ENCODE measurements at places on chromosomes 1 and 21.

- DNase-seq: no peak
Measured at GRCh38 chr1:46425726-46426125, 31.6 kb downstream of the FAAH start.

GRCh38 chr21:45443595-45444181, 38.7 kb downstream of the COL18A1 start:
- DNase-seq: no peak

- DNase-seq: no peak
Measured at GRCh38 chr1:227941509-227942020, 6.2 kb downstream of the WNT9A start.

DNA sequence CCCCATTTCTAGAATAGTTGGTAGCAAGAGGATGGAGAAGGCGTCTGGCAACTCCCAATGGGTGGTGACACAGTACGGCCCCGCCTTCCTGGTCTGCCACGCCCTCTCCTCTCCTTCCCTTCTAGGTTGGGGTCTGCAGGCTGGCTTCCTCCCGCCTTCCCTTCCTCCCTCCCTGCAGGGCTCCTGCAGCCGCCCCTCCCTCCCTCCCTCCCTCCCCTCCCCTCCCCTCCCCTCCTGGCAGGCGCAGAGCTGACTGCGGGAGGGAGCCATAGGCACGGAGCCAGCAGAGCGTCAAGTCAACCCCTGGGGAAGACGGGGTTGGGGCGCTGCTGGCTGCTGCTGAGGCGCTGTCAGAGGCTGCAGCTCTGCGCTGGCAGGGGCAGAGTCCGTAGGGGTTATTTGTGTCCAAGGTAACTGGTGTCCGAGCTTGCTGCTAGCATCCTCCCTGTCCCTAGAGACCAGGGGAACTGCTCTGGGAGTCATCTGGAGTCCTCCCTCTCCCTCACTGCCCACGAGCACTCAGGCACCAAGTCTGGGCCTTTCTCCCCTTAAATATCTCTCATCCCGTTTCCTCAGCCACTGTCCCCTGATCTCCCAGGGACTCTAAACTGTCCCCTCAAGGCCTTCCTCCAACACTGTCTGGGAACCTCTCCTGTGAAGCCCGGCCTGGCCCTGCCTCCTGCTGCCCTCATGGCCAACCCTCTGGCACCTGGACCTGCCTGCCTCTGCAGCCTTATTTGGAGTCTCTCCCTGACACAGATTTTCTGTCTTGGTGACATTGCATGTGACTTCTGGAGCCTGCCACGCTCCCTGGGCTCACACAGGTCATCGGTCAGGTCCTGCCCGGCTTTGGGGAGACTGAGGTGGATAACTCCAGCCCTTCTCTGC, 57.4 kb upstream of the ACOT11 start:
- DNase-seq: no peak

- DNase-seq: peak; percentile 82
Measured at GRCh38 chr1:178192686-178193085, 98.8 kb downstream of the RASAL2 start.

GRCh38 chr1:54415991-54416390, 9.8 kb upstream of the SSBP3 start:
- no peak for DNase-seq

DNA sequence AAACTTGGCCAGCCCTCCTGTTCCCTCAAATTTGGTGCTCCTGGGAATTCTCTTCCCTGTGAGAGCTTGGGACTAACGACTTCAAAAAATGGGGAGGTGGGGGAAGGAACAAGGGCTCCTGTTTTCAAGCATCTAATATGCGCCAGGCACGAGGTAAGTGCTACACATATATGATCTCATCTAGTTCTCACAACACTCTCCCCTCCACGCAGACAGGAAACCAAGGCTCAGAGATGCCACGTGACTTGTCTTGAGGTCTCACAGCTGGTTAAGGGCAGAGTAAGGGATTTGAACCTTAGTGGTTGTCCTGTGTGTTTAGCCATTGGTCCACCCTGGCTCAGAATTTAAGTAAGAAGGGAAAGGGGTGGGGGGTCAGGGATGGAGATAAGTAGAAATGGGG, 125.9 kb downstream of the DMRTB1 start:
- DNase-seq: no peak

- no peak for DNase-seq
Measured at GRCh38 chr1:15431571-15431948, 6.7 kb upstream of the CTRC start.

GRCh38 chr1:28132171-28133167, 44.0 kb downstream of the PTAFR start:
- no peak for DNase-seq

DNA sequence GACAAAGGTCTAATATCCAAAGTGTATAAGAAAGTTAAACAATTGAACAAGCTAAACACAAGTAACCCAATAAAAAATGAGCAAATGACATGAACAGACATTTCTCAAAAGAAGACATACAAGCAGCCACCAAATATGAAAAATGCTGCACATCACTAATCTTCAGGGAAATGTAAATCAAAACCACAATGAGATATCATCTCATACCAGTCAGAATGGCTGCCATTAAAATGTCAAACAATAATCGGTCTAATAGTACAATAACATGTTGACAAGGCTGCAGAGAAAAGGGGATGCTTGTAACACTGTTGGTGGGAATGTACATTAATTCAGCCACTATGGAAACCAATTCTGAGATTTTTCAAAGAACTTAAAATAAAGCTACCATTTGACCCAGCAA, 264.1 kb downstream of the AKT3 start:
- DNase-seq: no peak

DNA sequence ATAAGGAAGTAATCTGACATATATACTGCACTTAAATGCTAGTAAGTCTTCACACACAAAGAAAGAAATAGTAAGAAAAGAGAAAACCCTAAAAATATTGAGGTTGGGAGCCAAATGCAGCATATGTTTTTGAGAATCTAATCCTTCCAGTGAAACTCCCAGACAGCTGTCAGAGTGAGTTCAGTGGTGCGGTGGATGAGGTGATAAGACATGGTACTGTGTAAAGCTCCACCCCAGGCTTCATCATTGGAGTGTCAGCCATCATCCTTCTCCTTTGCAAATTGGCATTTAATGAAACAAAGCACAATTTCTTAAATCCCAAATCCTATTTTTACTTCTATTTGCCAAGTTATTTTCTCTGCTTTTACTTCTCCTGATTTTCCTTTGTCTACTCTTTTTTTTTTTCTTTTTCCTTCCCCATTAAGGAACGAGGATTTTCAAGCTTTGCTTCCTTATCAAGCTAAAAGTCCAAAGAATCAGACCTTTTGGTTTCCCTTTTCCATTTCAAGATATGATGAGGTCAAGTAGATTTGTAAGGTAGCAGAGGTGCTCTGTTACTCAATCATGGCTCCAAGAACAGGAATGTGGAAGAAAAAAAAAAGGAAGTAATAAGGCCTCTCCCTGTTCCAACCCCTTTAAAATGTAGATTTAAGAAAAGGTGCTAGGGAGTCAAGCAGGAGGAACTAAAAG, 343.3 kb downstream of the SETD4 start:
- no peak for DNase-seq

DNA sequence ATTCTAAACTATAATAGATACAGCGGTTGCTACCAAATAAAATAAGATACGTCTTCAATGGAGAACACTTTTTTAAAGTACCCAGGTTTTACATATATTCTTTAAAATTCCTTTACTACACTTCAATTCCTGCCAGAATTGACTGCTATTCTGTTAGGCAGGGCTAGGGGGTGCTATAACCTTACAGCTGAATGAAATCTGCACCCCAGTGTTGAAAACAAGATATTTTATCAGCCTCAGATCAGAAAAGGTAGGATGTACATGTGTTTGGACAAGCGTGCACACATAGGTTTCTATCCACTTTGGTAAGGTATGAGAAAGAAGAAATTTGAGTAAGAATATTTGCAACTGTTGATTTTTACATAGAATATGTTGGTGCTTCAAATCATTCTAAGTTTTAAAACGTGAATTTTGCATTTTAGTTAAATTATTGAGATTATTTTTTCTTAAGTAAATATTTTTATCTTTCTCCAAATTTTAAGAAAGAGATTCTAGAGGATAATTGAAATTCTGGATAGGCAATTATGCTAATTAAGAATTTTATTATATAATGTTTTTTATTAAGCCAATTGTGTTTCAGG, 490.8 kb upstream of the ADGRL4 start:
- peak; percentile 30 for DNase-seq

DNA sequence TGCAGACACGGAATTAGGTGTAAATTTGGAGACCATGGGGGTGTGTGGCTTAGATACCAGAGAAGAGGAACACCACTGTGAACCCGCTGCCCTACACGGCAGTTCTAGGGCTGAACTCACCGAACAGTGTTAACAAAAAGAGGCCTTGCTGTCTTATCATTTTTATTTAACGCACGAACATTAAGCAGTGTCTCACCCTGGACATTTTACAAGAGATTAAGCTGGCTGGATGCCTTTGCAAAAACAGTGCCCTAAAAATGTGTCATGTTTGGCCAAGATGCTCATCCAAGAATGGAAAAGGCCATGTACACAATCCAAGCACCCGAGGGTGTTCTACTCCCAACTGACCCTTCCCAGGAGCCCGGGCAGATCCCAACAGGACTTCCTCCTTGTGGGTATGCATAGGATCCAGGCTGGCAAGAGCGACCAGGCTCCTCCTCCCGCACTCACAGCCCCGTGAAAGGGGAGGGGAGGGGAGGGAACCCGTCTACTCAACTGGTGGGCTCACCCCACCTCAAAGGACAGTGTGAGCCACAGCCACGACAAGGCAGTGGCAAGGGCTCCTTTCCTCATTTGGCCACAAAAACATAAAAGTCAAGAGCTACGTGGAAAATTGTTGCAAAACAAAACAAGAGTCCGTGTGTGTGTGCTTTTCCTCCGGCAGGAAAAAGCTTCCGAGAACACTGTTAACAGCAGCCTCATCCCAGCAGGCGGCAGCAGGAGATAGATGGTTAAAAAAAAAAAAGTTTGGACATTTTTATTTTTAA, 20.3 kb downstream of the C2CD2 start:
- peak; percentile 63 for DNase-seq

- DNase-seq: no peak
Measured at GRCh38 chr1:177479600-177479999, 308.8 kb downstream of the BRINP2 start.

DNA sequence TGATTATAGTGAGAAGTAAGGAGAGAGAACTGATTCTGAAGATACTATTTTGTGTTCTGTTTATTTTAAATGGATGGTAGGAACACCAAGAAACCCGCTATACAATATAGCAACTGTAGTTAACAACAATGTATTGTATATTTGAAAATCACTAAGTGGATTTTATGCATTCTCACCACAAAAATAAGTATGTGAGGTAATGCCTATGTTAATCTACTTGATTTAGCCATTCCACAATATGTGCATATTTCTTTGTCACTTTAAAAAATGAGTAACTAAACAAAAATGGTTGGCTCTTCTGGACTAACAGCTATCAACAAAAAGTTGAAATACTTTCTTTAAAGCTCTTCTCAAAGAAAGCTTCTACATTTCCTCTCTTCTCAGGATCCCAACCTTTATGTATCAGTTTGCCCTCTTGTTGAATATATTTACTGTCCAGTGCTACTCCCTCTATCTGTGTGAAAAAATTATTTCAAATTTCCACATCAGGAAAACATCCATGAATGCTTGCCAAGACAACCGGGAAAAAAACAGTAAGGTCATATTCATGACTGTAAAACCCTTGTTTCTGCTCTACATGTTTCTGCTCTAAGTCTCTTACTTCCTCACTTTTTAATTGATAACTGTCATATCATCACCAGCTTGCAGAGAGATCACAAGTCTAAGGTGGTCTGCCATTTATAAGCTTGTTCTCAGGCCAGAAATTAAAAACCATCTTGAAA, 27.0 kb downstream of the CLCA4 start:
- no peak for DNase-seq

- DNase-seq: no peak
Measured at GRCh38 chr1:166999075-166999474, 10.0 kb downstream of the MAEL start.

DNA sequence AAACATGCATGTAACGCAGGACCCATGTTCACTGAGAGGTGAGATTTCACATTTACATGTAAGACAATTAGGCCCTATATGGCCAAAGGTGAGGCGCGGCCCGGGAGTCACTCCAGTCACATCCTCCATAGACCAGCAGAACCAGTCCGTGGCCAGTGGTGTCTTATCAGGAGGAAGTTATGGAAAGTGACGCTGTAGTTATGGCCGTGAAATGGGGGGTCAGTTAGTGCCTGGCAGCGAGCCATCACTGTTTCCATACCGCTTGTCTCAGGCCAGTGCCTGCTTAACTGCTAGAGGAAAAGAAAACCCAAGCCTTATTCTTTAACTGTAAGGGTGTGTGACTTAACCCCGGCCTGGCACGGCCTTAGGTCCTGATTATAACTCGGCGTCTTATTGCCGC, 6.1 kb downstream of the C1orf159 start:
- DNase-seq: no peak

- DNase-seq: no peak
Measured at GRCh38 chr1:1348420-1349255, 580 bp downstream of the DVL1 start.

- DNase-seq: no peak
Measured at GRCh38 chr21:45069085-45069484, 5.3 kb upstream of the ADARB1 start.

GRCh38 chr1:8665833-8666232, 151.6 kb downstream of the RERE start:
- DNase-seq: no peak

GRCh38 chr1:5743435-5744095, 248.7 kb downstream of the NPHP4 start:
- no peak for DNase-seq

DNA sequence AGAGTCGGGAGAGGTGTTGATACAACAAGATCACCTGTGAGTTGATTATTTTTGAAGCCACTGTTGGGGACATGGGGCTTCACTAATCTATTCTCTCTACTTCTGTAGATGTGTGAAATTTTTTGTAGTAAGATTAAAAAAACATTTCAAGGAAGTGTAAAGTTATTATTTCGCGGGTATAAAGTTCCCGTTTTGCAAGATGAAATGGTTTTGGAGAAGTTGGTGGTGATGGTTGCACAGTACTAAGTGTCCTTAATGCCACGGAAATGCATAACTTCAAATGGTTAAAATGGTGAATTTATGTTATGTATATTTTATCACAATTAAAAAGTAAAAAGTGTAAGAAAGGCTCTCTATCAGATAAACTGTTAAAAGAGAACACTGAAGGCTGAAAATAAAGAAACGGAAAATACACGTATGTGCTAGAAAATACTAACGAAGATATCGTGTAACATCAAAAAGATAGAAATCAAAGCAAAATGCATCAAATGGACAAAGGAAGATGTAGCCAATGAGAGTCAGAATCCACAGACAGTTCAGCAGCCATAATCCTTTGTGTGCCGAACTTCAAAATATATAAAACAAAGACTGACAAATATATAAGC, 2.9 kb upstream of the ITGB2 start:
- DNase-seq: no peak

- DNase-seq: no peak
Measured at GRCh38 chr1:185566995-185567394, 167.2 kb upstream of the HMCN1 start.

- DNase-seq: no peak
Measured at GRCh38 chr1:210250998-210251679, 18.5 kb downstream of the SERTAD4 start.

DNA sequence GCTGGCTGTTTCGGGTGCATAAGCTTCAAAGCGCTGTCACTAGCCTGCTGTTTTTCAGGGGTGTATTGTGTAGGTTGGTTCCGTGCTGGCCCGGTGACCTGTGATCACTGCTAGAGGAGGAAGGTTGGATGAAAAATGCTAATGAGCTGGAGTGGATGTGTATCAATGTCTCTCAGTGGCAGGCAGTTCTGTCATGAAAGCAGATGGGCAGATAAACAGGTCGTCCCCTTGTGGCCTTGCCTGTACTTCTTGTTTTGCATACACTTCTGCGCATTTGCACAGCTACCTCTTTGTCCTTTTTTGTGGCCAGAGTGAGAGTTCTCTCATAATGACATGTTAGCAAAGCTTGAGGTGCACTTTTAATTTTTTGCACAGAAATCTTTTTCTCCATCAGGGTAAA, 2.9 kb downstream of the SELENON start:
- no peak for DNase-seq
